ENCODE measurements at places on chromosomes 5 and 9.
A peak's percentile ranks its signal among the peaks of the same experiment; 100 is the strongest.

DNA sequence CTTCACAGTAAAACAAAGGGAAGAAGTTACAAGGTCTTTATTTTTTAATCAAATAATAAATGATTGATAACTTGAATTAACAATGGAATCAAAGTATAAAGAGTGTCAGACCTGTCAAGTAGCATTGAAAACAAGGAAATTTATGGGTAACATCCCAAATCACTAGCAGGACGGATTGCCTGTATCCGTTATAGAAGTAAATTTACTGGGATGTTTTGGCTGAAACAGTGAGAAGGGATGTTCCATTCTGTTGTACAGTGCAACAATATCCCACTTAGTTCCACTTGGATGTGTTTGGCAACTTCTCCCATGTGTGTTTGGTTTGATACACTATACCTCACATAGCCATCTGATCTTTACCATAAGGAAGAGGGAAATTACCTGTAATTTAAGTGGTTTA lies 421.0 kb upstream of the CHD1 start:
- DNase-seq: no peak

DNA sequence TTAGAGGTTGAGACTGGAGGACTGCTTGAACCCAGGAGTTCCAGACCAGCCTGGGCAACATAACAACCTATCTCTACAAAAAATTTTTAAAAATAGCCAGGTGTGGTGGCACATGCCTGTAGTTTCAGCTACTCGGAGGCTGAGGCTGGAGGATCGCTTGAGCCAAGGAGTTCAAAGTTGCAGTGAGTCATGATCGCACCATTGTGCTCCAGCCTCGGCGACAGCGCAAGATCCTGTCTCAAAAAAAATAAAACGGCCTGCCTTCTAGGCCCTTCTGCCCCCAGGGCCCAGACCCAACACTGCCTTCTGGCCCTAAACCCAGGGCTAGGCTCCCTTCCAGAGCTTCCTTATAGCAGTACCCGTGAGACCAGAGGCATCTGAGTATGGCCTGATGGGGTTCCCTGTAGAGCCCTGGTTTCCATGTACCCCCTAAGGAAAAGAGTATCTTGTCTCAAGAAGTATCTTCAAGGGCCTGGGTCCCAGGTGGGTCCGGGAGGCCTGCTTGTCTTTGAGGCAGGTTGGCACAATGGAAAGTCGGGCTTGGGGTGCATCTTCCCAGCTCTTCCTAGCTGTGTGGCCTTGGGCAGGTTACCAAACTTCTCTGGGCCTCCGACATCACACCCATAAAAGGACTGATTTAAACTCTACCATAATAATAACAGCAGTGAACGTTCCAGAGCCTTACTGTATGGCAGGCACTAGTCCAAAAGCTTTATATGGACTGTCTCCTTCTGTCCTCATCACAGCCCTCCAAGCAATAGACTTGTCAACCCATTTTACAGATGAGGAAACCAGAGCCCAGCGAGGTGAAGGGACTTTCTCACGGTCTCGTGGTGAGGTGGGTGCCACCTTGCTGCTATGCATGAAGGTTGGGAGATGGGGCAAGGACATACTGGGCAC lies 9.6 kb downstream of the LRRC8A start:
- no peak for DNase-seq

GRCh38 chr5:139763930-139764791 lies 31.4 kb upstream of the PSD2 start:
- DNase-seq: no peak

DNA sequence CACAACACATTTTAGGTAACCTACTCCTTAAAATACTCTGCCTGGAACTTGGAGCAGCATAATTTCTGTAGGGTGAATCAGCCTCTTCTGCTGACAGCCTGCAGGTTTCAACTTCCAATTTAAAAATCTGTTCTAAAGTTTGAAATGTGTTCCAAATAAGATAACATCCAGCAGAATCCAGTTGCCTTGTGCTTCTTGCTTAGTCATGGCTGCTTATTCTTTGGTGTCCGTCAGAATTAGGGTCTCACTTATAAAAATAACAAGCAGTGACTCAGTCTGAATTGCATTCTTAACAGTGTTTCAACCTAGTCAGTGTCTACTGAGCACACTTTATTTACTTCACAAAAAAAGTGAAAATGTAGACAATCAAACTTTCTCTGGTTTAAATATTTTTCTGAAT lies 3.7 kb downstream of the CDH6 start:
- no peak for DNase-seq

GRCh38 chr9:130024597-130024994 lies 18.4 kb downstream of the FNBP1 start:
- DNase-seq: no peak

- no peak for DNase-seq
Observed at GRCh38 chr9:135965124-135965756, 4.1 kb upstream of the UBAC1 start.

DNA sequence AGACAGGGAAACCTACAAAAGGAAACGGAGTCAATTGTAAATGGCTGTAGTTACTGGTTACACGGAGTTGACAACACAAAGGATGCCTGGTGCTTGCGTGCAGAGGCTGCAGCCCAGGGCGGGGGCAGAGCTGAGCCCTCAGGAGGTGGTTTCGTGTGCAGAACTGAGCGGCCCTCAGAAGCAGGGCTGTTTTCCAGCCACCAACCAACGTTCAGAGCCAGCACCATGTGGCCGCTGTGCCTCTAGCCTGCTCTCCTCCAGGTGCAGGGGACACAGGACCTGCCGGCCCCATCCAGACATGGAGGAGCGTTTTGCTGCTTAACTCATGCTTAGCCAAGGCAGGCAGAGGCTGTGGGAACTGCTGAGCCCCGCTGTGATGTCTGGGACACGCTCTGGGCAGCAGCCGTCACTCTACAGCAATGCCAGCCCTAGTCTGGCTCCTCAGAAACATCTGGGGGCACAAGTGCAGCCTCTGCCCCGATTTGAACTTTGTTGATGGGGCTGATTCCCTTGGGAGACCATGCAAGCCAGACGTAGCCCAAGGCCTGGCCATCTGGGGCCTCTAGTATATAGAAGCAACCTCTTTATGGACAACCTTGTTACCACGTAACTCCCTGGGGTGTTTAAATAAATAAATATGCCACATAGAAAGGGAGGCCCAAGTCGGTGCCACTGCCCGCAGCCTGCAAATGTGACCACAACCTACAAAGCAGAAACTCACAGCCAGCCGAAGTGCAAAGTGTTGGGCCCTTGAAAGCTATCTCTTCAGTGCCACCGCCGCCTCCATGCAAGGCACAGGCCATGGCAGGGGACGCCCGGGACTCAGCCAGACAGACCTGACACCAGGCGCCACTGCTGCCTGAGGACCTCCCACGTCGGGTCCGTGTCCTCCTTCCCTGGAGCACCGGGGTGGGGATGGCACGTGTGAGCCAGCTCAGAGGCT lies 42.1 kb downstream of the NKD2 start:
- peak; percentile 7 for DNase-seq

DNA sequence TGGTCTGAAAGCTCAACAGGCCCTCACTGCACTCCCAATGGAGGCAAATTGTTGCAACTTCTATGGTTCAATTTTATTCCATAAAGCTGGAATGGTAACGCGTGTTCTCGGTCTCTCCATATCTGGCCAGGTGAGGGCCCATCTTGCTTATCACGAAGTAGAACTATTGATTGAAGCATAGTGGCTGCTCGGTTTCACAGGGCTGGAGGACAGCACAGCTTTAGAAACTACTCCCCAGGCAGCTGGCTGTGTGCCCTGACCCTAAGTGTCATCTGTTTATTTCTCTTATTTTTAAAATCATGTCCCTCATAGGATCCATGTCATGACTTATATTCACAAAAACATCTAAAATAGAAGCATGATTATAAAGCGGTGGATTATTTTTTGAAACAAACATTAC lies 223.4 kb downstream of the NPR3 start:
- no peak for DNase-seq

- DNase-seq: no peak
Observed at GRCh38 chr5:58060996-58061395, 398.9 kb downstream of the PLK2 start.

GRCh38 chr9:69155341-69156030 lies 18.6 kb upstream of the TJP2 start:
- DNase-seq: no peak
